ENCODE measurements at places on chromosomes 3 and 15. TPM values are rescaled to one million over a fixed set of nuclear protein-coding genes. Genes with fewer than 3 reads are reported as not detected.

Gene GOLGA6B
- not detected for total RNA-seq

Gene ADIPOQ
- total RNA-seq = not detected

GRCh38 chr15:90358124-90359033 lies 6.3 kb downstream of the ZNF774 start:
- peak; percentile 57 for DNase-seq

GRCh38 chr3:31010491-31010890 lies 116.0 kb upstream of the GADL1 start:
- DNase-seq = no peak

DNA sequence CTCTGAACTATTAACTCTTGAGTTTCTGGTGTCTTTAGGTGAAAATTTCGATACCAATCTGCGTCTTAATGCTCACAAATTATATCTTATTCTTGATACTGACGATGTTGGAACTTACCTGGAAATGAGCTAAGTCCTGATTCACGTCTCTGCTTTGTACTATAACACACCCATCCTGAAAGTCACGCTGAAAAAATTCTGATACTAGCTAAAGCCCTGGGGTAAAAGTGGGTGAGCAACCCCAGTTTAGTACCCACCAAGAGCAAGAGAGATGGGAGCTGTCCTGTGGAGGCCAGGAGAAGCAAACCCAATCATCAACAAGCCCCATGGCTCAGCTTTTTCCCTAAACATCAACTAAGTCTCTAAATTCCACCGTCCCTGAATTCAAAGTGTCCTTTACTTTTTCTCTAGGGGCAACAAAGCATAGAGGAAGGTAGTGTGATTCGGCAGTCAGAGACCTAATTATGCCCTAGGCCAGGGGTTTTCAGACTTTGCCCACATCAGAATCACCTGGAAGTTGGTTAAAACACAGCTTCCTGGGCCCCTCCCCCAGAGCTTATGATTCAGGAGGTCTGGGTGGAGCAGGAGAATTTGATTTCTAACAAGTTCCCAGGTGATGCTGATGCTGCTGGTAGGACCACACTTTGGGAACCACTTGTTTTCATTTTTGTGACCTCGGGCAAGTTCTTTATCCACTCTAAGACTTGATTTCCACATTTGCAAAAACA lies 90.2 kb downstream of the OSBPL10 start:
- no peak for DNase-seq

- DNase-seq = no peak
These were observed 147.7 kb upstream of the BHLHE40 start for GRCh38 chr3:4831580-4831950.
